ENCODE measurements at places on chromosomes 1 and 21. TPM values are rescaled to one million over a fixed set of nuclear protein-coding genes. Genes with fewer than 3 reads are reported as not detected.

LPAR3 gene
- 2.0 TPM for total RNA-seq

KRTAP13-2 gene
- not detected for total RNA-seq

SPRR1B gene
- total RNA-seq: not detected

PMF1 gene
- 35.7 TPM for total RNA-seq

C8B gene
- not detected for total RNA-seq

LCE1C gene
- not detected for total RNA-seq

LRRC53 gene
- not detected for total RNA-seq

TRIM67 gene
- not detected for total RNA-seq

CSMD2 gene
- total RNA-seq: 0.56 TPM

CYP4B1 gene
- 0.28 TPM for total RNA-seq

SPRR5 gene
- not detected for total RNA-seq

HSF2BP gene
- total RNA-seq: 0.96 TPM

NBPF26 gene
- total RNA-seq: 19.4 TPM

KRTAP10-4 gene
- not detected for total RNA-seq

CRNN gene
- total RNA-seq: not detected

SLC6A17 gene
- total RNA-seq: 0.28 TPM

LAD1 gene
- total RNA-seq: under 0.01 TPM

KRTAP19-7 gene
- not detected for total RNA-seq

OR2AK2 gene
- not detected for total RNA-seq

CRYAA gene
- total RNA-seq: not detected

INKA2 gene
- total RNA-seq: 30.7 TPM

TP53BP2 gene
- 18.6 TPM for total RNA-seq

AIM2 gene
- total RNA-seq: not detected

FPGT gene
- total RNA-seq: 23.4 TPM
